ENCODE measurements at places on chromosomes 11 and 22.
A peak's percentile ranks its signal among the peaks of the same experiment; 100 is the strongest.

- no peak for DNase-seq
Measured at GRCh38 chr22:18113680-18114394, 3.2 kb downstream of the TUBA8 start.

GRCh38 chr22:18091916-18092526, 14.2 kb downstream of the PEX26 start:
- peak; percentile 43 for DNase-seq

DNA sequence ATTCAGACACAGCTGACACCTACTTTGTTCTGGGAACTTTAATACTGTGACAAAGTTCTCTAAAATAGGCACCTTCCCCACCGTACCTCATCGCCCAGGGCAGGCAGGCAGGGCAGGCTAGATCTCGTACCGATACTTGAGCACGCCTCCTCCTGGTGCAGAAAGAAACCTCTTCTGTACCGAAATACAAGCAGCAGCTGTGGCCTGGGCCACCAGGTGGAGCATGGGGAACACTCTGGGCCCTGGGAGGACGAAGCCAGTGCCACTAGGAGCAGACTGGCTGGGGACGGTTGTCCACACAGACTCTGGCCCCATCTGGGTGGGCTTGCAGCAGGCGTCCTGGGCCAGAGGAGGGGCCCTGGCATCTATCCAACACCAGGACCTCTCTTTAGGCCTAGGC, 12.8 kb downstream of the PMM1 start:
- DNase-seq: peak; percentile 52

DNA sequence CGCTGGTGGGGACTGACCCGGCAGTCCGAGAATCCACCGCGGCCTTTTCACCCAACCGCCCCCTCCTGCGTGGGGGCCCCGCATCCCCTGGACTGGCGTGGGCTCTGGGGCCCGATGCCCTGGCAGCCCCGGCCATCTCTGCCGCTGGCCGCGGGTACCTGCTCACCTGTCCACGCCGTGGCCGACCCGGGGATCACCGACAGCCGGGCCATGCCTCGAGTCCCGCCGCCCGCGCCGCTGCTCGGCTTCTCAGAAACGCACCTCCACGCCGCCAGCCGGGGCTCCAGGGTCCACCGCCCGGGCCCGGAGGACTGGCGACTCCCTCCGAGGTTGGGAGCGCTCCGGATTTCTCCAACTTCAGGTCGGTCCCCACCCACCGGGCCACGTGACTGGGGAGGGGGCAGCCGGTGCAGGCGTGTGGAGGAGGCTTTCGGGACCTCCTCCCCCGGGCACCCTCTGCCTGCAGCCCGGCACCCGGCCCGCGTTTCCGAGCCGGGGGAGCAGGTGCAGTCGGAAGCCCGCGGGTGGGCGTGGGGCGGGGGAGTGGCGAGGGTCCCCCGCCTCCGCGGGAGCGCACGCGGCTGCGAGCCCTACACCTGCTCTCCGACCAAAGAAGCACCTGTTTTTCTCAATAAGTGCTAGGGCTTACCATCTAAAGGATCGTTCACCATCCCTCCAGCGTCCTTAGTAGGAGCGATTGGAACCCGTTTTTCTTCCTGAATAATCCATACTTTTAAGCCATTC, 554 bp upstream of the NRIP3 start:
- no peak for DNase-seq

GRCh38 chr22:49825436-49825835, 2.2 kb downstream of the BRD1 start:
- peak; percentile 66 for DNase-seq

DNA sequence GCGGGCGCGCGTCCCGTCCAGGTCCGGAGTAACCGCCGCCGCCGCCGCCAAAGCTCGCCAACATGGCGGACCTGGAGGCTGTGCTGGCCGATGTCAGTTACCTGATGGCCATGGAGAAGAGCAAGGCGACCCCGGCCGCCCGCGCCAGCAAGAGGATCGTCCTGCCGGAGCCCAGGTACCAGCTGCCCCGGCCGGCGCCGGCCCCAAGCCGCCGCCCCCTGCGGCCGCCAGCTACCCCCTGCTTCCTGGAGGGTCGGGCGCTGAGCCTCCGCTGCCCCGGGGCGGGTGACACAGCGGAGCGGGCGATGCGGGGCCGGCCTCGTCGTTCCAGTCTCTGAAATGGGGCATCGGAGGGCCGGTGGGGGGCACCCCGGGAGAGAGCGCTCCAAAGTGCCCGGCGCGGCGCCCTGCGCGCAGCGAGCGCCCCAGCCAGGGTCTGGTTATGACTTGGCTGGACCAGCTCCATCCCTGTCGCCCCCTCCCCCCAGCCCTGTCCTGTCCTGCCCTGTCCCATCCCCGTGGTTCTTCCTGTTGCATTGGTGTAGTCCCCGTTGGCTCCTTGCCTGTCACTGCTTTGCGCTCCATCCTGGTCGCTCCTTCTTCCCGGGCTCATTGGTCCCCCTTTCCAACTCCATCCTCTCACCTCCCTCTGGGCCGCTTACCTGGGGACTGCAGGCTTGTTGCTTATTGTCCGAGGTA, 653 bp downstream of the GRK3 start:
- no peak for DNase-seq

DNA sequence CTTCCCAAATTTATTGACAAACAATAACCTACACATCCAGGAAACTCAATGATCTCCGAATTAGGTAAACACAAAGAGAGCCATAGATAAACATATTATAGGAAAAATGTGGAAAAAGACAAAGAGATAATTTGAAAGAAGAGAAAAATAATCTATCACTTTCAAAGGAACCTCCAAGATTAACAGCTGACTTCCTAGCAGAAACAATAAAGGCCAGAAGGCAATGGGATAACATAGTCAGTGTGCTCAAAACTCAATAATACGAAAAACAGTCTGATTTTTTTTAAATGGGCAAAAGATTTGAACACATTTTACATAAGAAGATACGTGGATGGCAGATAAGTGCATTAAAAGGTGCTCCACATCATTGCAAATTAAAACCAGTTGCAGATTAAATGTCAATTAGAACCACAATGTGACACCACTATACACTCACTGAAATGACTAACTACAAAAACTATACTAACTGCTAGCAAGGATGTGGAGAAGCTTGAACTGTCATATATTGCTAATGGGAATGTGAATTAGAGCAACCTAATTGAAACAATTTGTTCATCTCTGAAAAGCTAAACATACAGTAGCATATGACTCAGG, 300.4 kb downstream of the TMEM135 start:
- DNase-seq: no peak

- DNase-seq: no peak
Measured at GRCh38 chr11:57787006-57787604, 25.5 kb downstream of the CTNND1 start.

- DNase-seq: no peak
Measured at GRCh38 chr11:73547706-73548595, 50.0 kb downstream of the FAM168A start.

DNA sequence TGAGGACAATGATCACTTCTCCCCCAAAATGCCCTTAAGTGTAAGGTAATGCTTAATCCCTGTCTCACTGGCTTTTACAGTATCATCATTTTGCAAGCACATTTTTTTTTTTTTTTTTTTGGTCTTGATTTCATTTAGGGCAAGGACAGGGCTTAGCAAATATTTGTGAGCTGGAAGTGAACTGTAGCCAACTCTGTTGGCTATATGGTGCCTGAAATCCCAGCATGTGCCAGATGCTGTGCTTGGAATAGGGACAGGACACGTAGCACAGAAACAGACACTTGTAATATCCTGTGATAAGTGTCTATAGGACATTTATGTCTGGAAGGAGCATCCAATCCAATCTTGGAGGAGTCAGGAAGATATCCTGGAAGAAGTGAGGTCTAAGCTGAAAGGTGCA, 198.3 kb downstream of the NAV2 start:
- no peak for DNase-seq

DNA sequence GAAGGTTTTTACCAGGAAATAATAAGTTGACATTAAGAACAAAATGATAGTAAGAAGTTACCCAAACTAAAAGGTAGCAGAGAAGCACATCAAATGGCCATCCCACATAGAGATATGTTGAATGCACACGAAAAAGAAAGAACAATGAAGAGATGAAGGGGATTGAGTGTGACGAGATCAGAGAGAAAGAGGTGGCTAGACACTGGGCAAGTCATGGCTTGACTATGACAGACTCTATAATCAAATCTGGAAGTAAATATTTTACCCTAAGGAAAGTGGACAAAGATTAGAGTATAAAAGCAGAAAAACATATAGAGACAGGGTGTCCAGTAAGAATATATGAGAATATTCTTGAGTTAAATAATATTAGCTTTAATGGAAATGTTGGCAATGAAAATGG, 31.4 kb downstream of the CASP12 start:
- no peak for DNase-seq

DNA sequence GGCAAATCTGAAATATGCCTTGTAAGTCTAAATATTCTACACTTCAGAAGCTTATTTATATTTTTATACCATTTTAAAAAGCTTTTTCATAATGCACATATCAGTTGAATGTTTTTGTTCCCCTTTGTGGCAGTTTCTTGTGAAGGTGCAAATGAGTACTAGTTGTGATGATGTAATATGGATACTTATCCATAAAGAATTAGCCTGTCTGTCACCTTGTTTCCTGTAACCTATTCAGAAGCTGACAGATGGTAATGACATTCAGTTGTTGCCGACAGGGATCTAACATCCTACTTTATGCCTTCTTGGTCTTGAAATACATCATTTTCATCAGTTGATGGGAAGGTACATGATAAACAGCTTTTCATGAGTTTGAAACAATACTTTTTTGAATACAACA, 2.9 kb downstream of the QSER1 start:
- no peak for DNase-seq

- DNase-seq: no peak
Measured at GRCh38 chr11:69273571-69273970, 20.4 kb upstream of the MYEOV start.

GRCh38 chr11:24253237-24253760, 243.6 kb upstream of the LUZP2 start:
- peak; percentile 18 for DNase-seq

GRCh38 chr22:29621761-29622526, 18.5 kb downstream of the NF2 start:
- DNase-seq: peak; percentile 97

GRCh38 chr11:69906453-69906907, 87.3 kb upstream of the FGF3 start:
- peak; percentile 17 for DNase-seq

DNA sequence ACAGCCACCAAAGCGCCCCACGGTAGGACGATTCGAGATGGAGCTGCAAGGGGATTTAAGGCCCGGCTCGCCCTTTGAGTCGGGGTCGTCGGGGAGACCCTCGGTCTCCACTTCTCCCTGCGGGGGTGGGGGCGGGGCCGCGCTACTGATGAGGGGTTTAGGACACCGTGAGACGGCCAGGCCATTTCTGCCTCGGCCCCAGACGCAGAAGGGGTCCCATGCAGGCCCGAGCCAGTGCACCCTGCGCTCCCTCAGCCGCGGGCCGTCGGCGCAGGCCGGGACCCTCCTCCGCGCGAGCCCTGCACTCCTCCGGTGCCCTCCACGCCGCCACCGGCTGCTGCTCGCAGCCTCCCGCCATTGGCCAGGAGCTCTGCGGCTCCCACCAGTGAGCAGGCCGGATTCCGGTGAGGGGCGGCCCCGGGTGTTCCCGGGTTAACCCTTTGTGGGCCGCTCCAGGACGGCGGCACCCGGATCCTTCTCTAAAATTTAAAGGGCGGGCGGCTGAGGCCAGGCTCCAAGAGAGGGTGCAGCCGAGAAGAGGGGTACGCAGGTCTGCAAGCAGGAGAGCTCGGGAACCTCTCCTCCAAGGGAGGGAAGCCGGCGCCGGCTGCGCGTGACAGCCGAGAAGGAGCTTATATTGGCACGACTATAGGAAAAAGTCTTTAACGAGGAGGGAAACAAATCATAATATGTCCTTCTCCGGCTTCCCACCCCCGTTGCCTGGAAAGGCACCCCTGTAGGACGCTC, 18.0 kb downstream of the CREB3L1 start:
- peak; percentile 72 for DNase-seq

GRCh38 chr11:22337596-22338485, at the start of gene SLC17A6:
TSS of gene SLC17A6 (plus strand) at chr11:22338381. CDS start at chr11:22338534, 153 bp downstream.
- peak; percentile 8 for DNase-seq

DNA sequence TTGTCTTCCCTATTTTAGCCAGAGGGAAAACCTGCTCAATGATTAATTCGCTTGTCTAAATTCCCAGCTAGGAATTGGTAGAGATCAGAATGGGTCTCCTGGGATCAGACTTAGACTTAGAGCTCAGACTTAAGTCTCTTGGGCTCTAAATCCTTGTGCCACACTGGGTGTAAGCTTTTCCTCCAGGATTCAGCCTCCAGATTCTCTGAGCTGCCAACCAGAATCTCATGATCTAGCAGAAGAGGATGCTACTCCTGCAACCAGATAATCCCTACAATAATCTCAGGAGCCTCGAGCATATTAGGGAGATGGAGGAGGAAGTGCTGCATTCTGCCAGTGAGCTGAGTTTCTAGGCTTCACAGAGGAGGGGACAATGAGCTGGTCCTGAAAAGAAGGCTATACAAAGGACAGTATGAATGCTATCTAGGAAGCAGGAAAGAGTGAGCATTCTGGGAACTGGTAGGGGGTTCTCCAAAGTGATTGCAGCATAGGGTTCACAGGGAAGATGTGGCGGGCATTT, 211.6 kb upstream of the SESN3 start:
- no peak for DNase-seq

DNA sequence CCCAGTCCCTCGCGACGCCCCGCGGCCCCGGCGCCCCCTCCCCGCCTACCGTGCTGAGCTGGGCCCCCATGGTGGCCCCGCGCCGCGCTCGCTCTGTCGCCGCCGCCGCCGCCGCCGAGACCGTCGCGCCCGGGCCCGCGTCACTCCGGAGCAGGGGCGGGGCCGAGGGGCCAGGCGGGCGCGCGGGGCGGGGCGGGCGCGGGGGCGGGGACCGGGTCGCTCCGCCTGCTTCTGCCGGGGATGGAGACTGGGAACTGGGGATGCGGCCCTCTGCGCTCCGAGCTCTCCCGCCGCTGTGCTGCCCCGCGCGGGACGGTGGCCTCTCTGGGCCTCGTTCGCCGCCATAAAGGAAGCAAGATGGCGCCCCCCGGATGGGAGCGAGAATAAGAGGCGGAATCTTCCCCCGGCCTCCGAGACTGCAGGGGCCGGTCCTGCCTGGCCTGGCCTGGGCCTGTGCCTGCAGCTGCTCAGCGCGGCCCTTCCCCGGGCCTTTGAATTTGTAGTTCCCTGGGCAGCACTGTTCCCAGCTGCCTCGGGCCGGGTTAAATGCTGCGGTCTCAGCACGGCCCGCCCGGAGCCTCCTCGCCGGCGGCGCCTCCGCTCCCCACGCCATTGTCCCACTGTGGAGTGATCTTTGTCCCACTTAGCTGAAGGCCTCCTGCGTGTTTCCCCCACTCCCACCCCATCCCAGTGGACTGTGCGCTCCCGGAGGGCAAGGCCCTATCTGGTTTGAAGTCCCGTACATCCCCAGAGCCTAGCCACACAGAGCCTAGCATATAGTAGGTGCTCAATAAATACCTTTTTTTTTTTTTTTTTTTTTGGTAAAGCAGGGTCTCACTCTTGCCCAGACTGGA, at the start of gene CYB5R3:
TSS of gene CYB5R3 (minus strand) at position 147 of the 854 bp plus-strand sequence. CDS start at position 70, 77 bp downstream.
- DNase-seq: peak; percentile 73

Measured in IMR-90 (cell line).